ENCODE measurements at places on chromosomes 3 and 15. TPM values are rescaled to one million over a fixed set of nuclear protein-coding genes. Genes with fewer than 3 reads are reported as not detected.

The CLRN1 gene
- not detected for total RNA-seq

The EFHB gene
- total RNA-seq, result not detected

The SCN11A gene
- total RNA-seq, result not detected

The GOLGA8S gene
- total RNA-seq, result not detected

The IL5RA gene
- not detected for total RNA-seq

DNA sequence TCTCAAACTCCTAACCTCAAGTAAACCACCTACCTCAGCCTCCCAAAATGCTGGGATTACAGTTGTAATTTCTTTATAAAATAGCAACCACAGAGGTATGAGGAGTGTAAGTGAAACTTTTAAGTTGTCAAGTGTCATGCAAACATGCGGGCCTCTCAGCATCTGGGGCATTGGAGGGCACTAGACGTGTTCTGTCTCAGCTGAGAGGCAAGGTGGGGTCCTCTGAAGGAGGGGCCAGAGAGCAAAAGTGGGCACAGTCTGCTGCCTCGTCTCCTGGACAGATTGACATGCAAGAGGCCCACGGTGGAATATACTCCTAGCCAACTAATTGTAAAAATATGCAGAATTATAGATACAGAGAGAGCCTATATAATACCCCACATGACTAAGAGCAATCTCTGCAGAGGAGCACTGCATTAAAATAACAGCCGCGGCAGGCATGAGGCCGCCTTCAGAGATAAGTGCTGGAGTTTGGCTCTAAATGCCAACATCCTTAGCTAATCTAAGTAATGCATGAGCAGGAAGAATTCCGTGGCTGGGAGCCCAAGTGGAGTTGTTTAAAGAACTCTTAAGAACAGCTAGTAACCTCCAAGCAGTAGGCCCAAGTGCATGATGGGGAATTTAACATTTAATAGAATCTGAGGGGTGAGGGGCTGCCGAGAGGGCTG is 87.8 kb upstream of the RNU6-1 start:
- DNase-seq, result no peak

DNA sequence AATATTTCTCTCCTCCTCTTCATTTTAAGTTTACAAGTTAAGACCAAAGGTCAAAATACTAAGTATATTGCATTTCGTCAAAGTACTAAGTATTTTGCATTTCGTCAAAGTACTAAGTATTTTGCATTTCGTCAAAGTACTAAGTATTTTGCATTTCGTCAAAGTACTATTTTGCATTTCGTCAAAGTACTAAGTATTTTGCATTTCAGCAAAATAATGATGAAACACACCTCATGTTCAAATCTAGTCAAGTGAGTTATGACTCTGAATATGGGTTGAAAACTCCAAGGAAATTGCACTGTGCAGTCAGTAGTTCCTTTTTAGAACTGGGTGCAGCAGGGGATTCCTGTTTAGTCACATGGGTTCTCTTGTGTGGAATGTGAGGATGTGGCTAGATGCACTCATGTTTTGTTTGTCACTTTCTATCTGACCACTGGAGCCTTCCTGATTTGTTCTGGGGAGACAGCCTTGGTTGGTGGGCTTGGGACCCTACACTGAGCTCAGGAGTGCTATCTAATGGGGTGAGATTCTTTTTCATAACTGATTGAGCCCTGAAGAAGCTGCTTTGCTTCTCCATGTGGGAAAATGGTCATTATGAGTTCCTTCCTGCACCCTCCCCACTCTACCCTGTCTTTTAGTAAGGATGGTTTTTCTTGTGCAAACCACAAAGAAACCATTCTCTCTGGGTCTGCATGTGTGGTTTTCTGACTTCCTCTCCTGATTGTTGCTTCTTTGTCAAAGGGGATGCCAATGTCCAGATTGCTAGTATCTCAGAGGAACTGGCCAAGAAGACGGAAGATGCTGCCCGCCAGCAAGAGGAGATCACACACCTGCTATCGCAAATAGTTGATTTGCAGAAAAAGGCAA is 73.4 kb downstream of the CCK start:
- DNase-seq, result peak; percentile 51

GRCh38 chr3:148381051-148381450 is 316.7 kb upstream of the AGTR1 start:
- no peak for DNase-seq

DNA sequence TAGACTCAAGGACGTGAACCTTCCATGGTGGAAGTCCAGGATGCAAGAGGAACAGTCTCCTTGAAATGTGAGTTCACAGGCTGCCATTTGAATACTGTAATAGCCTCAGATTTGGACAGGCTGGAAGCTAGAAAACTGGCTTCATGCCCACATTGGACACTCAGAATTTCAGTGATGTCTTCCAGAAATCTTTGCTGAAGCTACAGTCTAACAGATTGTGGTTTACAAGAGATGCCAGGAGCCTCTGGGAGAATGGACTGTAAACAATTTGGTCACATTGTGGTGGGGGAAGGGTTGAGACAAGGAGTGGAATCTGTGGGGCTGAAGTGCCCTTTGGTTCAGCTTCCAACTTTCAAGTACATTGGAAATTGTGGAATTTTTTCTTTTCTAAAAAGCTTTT is 252.0 kb upstream of the PROK2 start:
- DNase-seq, result peak; percentile 40

- DNase-seq, result no peak
Observed at GRCh38 chr3:8712908-8713255, 20.7 kb upstream of the CAV3 start.
